Mononuclear cell (primary cell): ENCODE measurements at places on chromosomes 5 and 9. TPM values are rescaled to one million over a fixed set of nuclear protein-coding genes. Genes with fewer than 3 reads are reported as not detected.

The ASS1 gene
- 0.10 TPM for total RNA-seq

The RGMB gene
- total RNA-seq: 21.3 TPM

The NIPBL gene
- 97.6 TPM for total RNA-seq

The ENTREP1 gene
- not detected for total RNA-seq

The KCNV2 gene
- total RNA-seq: not detected

The TMEM171 gene
- total RNA-seq: not detected

The PRRX2 gene
- total RNA-seq: not detected

The MYO10 gene
- total RNA-seq: 1.0 TPM

The BRINP1 gene
- not detected for total RNA-seq

The PAEP gene
- total RNA-seq: not detected

The TMED7 gene
- 100 TPM for total RNA-seq

The GFI1B gene
- 13.6 TPM for total RNA-seq

The C8G gene
- total RNA-seq: not detected

The DMRT2 gene
- total RNA-seq: not detected

The IGIP gene
- total RNA-seq: 2.3 TPM

The C7 gene
- not detected for total RNA-seq

The FOXD4L6 gene
- total RNA-seq: not detected

The MYMK gene
- not detected for total RNA-seq

The PLPP7 gene
- total RNA-seq: 0.52 TPM

The ADGRD2 gene
- 0.10 TPM for total RNA-seq

The SLC6A7 gene
- total RNA-seq: 0.10 TPM

The NIM1K gene
- total RNA-seq: 0.21 TPM

The SPINK13 gene
- not detected for total RNA-seq

The IDNK gene
- 5.2 TPM for total RNA-seq
